ENCODE measurements at places on chromosomes 5 and 9. TPM values are rescaled to one million over a fixed set of nuclear protein-coding genes. Genes with fewer than 3 reads are reported as not detected.

PTGDS gene
- total RNA-seq: 5,554 TPM

PCDHGA11 gene
- total RNA-seq: 9.1 TPM

IL3 gene
- total RNA-seq: not detected

PCDHB9 gene
- total RNA-seq: 5.7 TPM
